SJCRH30 (cell line): ENCODE measurements at places on chromosomes 12 and 14.

GRCh38 chr14:51938137-51938536 is 51.2 kb upstream of the RTRAF start:
- no peak for DNase-seq

DNA sequence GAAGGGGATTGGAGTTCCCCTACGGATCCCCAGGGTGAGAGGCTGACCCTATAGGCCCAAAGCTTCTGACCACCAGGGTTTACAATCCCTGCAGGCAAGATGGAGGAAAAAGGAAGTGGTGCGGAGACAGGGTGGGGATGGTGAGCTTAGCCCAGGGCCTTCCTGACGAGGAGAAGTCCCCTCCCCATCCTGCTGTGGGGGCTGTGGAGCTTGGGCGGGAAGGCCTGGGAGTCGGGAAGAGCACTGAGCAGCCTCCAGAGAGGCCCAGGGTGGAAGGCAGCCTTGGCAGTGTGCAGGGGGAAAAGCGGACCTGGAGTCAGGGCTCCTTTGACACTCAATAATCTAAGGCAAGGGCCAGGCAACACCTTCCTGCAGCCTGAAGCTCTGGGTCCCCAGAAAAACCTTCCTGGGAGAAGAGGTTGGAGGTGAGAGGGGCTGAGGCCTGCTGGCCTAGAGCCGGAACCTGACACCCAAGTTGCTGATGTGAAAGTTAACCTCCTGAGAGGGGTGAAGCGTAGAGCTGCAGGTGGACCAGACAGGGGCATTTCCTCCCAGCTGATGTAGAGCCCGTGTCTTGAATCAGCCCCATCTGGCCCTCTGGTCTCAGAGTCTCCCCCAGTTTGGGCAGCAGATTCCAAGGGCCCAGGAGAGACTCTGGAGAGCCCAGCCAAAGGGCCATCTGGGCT is 6.0 kb downstream of the HDAC7 start:
- peak; percentile 53 for DNase-seq

GRCh38 chr14:72492196-72492595 is 401.7 kb downstream of the DPF3 start:
- DNase-seq, result no peak

DNA sequence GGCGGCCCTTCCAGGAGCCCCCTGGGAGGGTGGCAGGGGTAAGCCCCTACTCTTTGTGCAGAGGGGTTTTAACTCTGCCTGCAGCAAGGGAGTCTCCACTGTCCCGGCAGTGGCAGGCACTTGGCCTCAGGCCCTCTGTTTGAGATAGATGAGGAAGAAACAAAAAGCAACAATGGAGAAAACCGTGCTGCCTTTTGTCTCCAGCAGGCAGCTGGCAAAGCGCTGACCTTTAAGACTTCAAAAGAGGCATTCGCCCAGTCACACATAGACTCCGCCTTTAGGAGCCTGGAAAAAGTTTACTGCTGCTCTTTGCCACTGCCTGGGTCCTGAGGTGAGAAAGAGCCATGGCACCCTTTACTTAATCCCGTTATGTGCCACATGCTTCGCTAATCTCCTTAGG is 158.2 kb upstream of the NTF3 start:
- DNase-seq, result no peak

GRCh38 chr14:50061664-50062437 is 54.5 kb downstream of the VCPKMT start:
- DNase-seq, result peak; percentile 72

DNA sequence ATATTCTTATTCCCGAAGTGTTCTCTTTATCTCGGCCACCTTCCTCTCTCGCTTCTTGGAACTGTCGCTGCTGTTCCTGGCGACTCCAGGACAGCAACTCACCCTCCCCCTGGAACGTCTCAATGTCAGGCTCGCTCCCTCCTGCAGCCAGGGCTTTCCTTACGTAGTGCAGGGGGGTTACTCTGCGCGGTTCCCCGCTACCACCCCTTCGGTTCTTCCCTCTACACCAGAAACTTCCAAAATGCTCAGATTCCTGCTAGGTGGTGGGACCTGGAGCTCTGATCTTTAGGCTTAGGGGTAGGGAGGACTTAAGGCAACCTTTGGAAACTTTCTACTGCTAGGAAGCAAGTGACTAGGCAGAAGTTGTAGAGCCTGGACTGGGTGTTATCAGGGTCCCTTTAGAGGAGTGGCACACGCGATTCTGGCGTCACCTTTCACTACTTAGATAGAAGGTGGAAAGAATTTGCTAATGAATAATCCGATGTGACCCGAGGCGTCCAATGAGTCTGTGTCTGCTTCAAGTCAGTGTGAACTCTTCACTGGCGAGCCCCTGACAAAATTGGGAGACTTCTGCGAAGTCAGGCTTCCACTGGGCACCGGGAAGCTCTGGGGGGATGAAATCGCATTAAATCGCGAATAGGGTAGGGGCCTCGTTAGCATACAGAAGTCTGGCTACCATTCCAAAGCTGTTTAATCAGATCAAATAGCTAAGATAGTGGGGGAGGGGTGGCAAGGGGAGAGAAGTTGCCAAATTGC is 900 bp upstream of the DPF3 start:
- no peak for DNase-seq

DNA sequence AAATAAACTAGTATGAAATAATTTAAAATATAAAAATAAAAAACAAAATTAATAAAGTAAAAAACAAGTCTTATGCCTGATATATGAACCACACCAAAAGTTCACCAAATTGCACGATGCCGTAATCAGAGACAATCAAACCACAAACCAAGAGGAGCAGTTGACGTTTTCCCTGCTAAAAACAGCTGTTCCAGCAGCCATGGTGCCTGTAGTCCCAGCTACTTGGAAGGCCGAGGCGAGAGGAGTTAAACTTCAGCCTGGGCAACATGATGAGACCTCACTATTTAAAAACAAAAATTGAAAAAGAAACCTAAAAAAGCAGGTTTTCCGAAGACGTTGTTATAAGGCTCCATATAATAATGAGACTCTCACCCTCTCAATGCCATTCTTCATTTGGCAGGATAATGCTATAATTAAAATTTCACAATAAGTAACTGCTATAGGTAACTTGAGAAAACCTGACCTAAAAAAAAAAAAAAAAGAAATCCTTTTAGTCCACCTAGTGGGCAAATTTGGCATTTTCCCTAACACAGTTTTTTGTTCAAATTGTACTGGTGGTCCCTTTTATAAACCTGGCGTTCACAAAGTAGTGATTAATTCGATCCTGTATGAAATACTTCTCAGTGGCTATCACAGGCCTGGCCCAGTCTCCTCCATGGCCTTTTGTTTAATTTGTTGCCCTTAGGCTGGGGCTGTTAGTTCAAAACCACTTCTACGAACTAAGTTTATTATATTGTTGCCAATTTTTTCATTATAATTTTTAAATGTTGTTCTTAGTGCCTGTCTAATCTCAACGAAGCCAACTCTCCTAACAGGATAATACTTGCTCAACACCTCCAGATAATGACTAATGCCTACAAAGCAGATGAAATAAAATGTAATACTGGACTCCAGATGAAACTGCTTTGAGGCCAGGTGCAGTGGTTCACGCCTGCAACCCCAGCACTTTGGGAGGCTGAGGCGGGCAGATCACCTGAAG is 62.1 kb downstream of the TNFAIP2 start:
- peak; percentile 89 for DNase-seq

- DNase-seq, result peak; percentile 5
Measured at GRCh38 chr12:3797531-3798048, 44.7 kb upstream of the CRACR2A start.

GRCh38 chr12:84685379-84685778 is 227.2 kb downstream of the SLC6A15 start:
- DNase-seq, result no peak

DNA sequence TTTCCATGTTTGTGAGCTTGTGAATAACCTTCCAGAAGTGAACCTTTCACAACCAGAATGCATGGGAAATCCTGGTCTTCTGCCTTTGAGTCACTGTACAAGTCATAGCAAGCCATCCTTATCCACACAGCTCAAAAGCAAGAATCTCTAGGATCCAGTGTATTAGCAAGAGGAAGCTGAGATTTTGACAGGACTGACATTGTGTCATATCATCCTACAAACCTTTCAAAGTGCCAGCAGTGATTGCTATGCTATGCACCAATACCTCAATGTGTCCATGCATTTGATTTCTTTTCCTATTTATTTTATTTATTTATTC is 13.5 kb upstream of the NRDE2 start:
- DNase-seq, result no peak

DNA sequence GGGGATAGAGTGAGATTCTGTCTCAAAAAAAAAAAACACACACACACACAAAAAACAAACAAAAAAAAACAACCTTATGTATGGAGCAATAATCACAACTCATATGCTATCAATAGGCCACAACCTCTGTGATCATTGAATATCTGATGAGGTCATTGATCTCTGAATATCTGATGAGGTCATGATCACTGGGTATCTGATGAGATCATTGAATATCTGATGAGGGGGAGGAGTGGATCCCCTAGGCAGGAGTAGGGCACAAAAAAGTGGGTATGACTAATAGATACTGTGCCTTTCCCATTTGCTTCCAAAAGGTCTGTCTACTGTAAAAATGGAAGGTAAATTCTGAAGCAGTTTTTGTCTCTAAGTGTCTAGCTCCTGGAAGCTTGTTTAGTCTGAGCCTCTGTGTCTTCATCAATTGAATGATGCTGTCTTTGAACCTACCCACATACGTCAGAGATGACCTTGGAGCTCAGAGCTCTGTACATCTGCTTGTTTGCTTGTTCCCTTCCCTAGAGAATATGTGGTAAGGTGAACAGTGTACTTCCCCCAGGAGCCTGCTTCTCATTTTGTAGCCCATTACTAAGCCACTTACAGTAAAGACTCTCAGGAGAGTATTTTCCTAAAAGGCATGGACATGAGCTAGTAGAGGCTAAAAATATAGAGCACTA is 13.6 kb downstream of the PAH start:
- no peak for DNase-seq

GRCh38 chr12:109284392-109284791 is 24.7 kb downstream of the FOXN4 start:
- no peak for DNase-seq

- no peak for DNase-seq
Measured at GRCh38 chr12:39574785-39575497, 44.7 kb downstream of the ABCD2 start.

DNA sequence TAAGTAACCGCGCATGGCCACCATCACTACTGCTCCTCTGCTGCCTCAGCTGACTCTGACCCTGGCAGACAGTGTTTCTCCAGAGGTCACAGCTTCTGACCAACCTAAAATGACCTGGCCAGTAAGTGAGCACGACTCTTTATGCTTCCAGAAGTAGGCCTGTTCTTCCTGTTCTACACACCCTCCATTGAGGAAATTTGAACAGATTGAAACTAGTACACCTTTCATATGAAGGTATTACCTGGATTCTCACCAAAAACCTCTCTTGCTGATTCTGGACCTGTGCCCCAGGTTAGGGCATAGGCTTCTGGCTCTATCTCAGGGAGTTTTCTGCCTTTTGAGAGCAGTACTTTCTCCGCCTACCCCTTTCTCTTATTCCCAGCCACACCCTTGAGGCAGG is 178.4 kb upstream of the FRMD6 start:
- no peak for DNase-seq

GRCh38 chr14:104966981-104967385 is 11.2 kb downstream of the AHNAK2 start:
- no peak for DNase-seq

DNA sequence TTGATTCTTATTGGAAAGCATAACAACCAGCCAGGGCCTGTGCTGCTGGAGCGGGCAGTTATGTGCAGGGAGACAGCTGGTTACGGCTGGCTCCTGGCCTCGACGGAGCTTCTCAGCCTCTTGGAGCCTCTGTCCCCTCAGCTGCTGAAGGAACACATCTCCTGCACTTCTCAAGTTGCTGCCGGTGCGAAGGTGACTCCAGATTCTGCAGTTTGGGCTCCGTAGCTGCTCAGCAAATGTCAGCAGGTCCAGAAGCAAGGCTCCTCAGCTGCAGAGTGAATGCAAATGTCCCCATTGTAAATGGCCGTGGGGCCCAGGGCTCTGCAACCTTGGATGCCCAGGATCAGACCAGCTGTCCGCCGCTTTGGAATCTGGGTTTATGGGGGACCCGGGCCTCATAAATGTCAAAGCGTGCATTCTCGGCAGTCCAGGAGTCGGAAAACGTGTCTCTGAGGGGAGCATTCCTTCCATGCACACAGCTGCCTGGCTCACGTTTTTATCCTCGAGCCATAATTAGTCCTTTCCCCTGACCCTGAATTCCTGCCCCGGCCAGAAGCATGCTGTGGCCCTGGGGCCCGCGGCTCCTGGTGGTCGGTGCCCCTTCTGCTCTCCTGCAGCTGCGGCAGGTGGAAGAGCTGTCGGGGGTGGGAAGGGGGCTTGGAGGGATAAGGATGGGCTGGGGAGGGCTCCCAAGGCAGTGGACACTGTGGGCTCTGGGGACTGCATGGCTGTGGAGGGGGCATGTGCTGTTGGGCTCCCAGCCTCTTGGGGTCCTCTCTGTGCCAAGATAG is 106.0 kb downstream of the KIF26A start:
- DNase-seq, result no peak

DNA sequence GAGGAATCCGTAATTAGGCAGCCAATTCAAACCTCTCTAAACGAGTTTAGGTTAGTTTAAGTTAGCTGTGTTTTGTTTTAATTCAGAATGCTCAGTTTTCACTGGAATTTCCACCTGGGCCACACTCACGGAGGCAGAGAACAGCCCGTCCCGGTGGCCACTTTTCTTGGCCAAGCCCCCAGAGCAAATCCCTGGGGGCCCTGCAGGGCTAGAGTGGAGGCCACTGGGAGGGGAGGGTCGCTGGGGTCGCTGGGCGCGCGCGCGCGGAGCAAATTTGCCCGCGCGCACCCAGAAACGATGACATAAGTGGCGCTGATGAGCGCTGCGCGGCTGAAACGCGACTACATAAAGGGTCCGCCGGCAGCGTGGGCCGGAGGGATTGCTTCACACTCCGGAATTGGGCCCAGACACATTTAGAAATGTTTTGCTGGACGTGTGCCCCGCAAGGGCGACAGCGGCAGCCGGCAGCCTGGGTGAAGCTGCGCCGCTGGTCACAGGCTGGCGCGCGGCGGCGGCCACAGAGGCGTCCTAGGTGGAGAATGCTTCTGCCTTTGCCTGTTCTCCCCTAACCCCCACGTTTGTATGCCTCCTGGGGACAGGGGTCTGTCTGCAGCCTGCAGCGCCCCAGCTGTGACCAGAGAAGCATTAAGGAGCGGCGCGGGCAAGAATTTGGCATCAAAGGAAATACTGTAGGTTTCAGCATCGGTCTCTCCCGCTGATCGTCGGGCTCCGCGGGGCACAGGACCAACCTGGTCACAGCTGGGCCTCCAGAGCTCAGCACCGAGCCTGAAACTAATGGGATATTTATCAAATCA is 37.9 kb upstream of the TBX5 start:
- DNase-seq, result no peak
